ENCODE measurements at places on chromosomes 11 and 22.

- DNase-seq: no peak
Observed at GRCh38 chr11:117232911-117233409, 489 bp downstream of the RNF214 start.

DNA sequence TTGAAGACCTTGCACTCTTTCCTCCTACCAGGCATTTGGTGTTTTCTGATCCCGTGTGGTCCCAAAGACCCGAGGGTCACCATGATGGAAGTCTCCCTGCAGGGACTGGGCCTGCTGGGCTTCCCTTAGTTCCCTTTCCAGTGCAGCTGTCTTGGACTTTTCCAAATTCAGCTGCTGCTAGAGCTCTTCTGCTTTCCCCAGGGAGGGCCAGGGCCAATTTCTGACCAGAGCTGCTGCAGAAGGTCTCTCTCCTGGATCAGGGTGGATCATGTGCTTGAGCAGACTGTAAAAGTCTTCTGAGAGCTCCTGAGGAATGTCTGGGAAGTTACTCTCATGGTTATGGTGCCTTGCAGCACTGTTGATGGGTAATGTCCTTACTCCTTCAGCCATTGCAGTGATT, 23.2 kb downstream of the LDLRAD3 start:
- DNase-seq: no peak

- DNase-seq: no peak
Observed at GRCh38 chr11:56932572-56933220, 56.0 kb upstream of the OR5AK2 start.

DNA sequence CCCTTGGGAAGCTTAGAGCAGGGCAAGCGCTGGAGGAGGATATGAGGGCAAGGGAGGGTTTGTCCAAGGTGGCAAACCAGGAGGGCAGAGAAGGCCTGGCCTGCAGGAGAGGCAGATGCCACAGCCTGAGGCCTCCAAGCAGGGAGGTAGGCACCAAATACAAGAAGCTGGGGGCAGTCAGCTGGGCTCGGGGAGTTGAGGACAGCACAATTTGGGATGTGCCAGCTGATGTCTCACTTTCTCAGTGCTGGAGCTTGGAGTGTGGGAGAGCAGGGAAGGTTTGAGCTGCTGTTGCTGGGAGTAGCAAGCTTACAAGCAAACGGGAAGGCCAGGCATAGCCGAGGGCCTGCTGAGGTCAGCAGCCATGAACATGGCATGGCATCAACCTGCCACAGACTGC, 4.0 kb downstream of the ZDHHC24 start:
- DNase-seq: no peak

- DNase-seq: no peak
Observed at GRCh38 chr22:43862074-43862881, at the start of gene SULT4A1. Gene SULT4A1 (minus strand): TSS chr22:43862513. CDS start chr22:43862382, 131 bp downstream.

- DNase-seq: no peak
Observed at GRCh38 chr11:64064374-64065140, 28.8 kb downstream of the FLRT1 start.
